ENCODE measurements at places on chromosomes 1 and 21. TPM values are rescaled to one million over a fixed set of nuclear protein-coding genes. Genes with fewer than 3 reads are reported as not detected.

FCRL1 gene
- not detected for total RNA-seq

WDR77 gene
- 62.6 TPM for total RNA-seq

PDC gene
- not detected for total RNA-seq

GRCh38 chr1:68717330-68717729, 220.4 kb upstream of the DEPDC1 start:
- DNase-seq: no peak

DNA sequence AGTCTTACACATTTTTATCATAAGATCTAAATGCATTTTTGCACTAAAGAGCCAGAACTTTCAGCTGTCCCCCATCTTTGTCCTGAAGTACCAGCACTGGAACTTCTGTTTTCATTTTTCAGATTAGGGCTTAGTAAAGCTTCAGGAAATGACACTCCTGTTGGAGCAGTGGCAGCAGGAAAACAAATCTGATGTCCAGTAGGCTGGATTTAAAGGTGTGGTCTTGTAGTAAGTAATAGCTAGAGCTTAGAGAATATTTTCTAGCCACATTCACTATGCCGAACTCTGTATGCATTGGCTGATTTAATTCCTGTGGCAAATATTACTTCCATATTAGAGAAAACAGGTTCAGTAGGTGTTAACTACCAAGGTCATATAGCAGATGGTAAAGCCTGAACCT, 103.6 kb downstream of the PTBP2 start:
- DNase-seq: no peak

GRCh38 chr1:91876781-91877573, 9.0 kb downstream of the TGFBR3 start:
- DNase-seq: no peak

- peak; percentile 62 for DNase-seq
These were observed 11.3 kb downstream of the FAM20B start for GRCh38 chr1:179036844-179037465.

DNA sequence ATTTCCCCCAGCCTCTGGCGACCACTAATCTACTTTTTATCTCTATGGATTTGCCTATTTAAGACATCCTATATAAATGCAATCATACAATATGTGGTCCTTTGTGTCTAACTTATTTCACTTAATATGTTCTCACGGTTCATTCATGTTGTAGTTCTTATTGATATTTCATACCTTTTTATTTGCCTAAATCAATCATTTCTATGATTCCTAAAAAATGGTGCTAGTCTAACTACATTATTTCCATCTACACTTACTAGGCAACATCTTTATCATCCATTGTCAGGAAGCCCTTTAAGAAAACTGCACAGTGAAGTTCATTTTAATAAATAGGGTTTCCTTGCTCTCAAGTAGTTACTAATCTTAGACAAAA, 380 bp upstream of the FBXO28 start:
- DNase-seq: no peak

DNA sequence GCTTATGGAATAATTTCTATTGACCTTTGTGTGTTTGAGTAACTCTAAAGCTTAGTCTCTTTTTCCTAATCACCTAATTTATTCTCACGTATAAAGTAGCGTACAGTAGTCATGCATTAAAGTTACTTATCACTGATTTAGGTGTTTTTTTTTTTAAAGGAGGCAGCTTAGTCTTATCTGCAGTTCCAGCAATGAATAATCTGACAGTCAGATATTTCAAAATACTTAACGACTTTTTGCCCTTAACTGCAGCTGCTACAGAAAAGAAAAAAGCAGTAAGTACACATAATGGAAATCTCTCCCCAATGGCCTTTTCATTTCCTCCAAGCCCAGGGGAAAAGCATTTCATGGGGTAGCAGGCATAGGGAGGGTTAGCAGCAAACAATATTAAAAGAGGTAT, 54.6 kb downstream of the SLC35F3 start:
- DNase-seq: no peak

- DNase-seq: no peak
These were observed 33.0 kb downstream of the COP1 start for GRCh38 chr1:176174108-176174507.

DNA sequence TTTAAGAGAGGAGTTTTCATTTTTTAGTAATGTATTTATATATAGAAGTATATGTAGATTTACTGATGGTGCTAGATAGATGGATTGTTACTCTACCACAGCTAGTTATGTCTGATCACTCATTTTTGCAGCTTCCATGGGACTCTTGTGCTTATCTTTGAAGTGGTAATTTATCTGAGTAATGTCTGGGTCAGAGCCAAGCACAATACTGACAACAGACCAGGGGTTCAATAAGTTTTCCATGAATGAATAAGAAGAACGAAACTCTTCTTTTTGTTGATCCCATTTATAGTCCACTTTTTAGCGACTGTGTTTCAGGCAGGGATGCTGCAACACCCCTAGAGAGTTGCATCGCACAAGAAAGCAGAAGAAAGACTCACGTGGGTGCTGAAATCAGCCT, 935.2 kb downstream of the PLA2G4A start:
- DNase-seq: no peak

GRCh38 chr21:45020629-45021427, 53.6 kb upstream of the ADARB1 start:
- no peak for DNase-seq

DNA sequence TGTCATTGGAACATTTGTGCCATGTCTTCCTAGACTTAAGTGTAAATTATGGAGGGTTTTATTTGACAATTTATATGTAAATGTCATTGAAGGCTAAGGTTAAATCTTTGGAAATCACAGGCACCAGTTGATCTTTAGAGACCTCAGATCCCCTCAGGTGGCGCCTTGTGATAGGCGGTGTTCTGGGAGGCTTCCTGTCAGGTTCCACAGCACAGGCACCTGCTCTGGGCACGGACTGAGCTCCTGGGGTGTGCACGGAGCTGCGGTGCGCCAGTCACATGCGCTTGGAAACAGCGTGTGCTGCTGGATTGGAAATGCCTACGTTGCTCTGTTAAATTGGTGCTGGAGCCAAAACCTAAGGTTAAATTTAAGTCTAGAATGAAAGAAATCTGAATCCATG, 12.1 kb downstream of the CD46 start:
- DNase-seq: no peak

- DNase-seq: no peak
These were observed 80.2 kb upstream of the F3 start for GRCh38 chr1:94621802-94622201.

GRCh38 chr1:3132660-3133059, 63.7 kb downstream of the PRDM16 start:
- DNase-seq: no peak

DNA sequence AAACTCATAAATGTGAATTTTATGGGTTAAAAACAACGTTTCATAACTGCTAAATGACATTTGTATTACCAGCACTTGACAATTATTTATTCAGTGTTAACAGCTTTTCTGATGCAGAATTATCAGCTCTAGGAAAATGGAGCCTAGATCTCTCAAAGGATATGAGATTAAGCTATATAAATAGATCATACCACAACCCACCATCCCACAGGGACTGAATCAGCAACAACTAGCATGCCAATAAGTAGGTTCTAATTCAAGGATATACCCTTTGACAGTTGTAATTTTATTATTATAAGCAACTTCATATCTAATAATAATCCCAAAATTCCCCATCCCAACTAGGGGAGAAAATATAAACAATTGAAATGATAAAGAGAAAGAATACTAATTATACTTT, 275.4 kb upstream of the RGS18 start:
- DNase-seq: no peak

- DNase-seq: no peak
These were observed 3.3 kb downstream of the WNT3A start for GRCh38 chr1:228009828-228010775.

DNA sequence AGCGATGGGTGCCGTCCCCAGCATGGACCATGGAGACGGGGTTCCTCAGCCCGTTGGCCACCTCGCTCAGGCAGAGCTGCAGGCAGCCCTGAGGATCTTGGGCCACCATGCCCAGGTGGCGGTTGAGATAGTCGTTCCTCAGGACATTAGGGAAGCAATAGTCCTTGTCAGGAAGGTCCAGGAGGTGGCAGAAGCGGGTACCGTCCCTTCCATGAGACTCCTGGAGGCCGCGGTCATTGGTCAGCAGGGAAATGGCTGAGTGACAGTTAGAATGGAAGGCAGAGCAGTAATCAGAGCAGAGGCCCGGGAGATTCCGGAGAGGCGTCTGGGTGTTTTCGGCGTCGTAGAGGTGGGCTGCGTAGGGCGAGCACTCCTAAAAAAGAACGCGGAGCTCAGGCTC, 4.1 kb downstream of the HHIPL2 start:
- DNase-seq: no peak

- no peak for DNase-seq
These were observed 21.8 kb downstream of the MMEL1 start for GRCh38 chr1:2611031-2611501.

- DNase-seq: no peak
These were observed 20.1 kb upstream of the COL16A1 start for GRCh38 chr1:31723828-31724359.

Measured in H4 (cell line).